ENCODE measurements at places on chromosomes 2 and 18. TPM values are rescaled to one million over a fixed set of nuclear protein-coding genes. Genes with fewer than 3 reads are reported as not detected.

Gene PHLPP1
- 9.4 TPM for total RNA-seq

Gene DCDC2C
- not detected for total RNA-seq

Gene HAAO
- total RNA-seq, result not detected

Gene UNC80
- total RNA-seq, result not detected

Gene HOXD4
- total RNA-seq, result 7.8 TPM

Gene PDE1A
- total RNA-seq, result 16.3 TPM

Gene IL36A
- not detected for total RNA-seq

Gene AFF3
- 0.76 TPM for total RNA-seq

Gene SERPINB12
- not detected for total RNA-seq

Gene RAMP1
- 4.8 TPM for total RNA-seq

Gene STAT4
- 1.5 TPM for total RNA-seq

Gene CD226
- 1.3 TPM for total RNA-seq

Gene LHCGR
- total RNA-seq, result not detected

Gene MOCOS
- 26.2 TPM for total RNA-seq

Gene SCYGR8
- not detected for total RNA-seq

Gene STPG4
- total RNA-seq, result not detected

Gene ITPRIPL1
- total RNA-seq, result 0.25 TPM

Gene MOB1A
- total RNA-seq, result 120 TPM

Gene FEV
- total RNA-seq, result not detected

Gene GPD2
- 62.3 TPM for total RNA-seq

Gene SLC11A1
- not detected for total RNA-seq

Gene ANKAR
- 3.4 TPM for total RNA-seq

Gene NEB
- 1.3 TPM for total RNA-seq

Gene CCNYL1
- 14.9 TPM for total RNA-seq

Gene DTNA
- total RNA-seq, result 14.5 TPM

Gene TMEFF2
- not detected for total RNA-seq

Gene KRTCAP3
- not detected for total RNA-seq

Gene RSAD2
- not detected for total RNA-seq

Gene MFSD6
- total RNA-seq, result 4.9 TPM

Gene C2orf80
- not detected for total RNA-seq

Gene UGT1A6
- not detected for total RNA-seq

Gene NEURL3
- total RNA-seq, result not detected

Gene SEMA4C
- 21.0 TPM for total RNA-seq

Gene IL36RN
- total RNA-seq, result not detected

Gene RAPH1
- total RNA-seq, result 144 TPM

Gene AQP4
- not detected for total RNA-seq

Gene PNO1
- total RNA-seq, result 12.6 TPM

Gene STARD6
- total RNA-seq, result not detected

Gene GNLY
- not detected for total RNA-seq

Gene ALS2
- 17.3 TPM for total RNA-seq

Gene NTSR2
- total RNA-seq, result not detected

Gene GKN2
- not detected for total RNA-seq

Gene FOXD4L1
- total RNA-seq, result not detected

Gene MBOAT2
- total RNA-seq, result 87.4 TPM

Gene TWSG1
- 136 TPM for total RNA-seq

Gene GIGYF2
- total RNA-seq, result 69.0 TPM

Gene POTEC
- total RNA-seq, result not detected

Gene CFAP210
- total RNA-seq, result not detected

Gene CYP27A1
- 4.1 TPM for total RNA-seq

Gene CCL20
- not detected for total RNA-seq

Gene BBS5
- total RNA-seq, result 8.0 TPM

Gene ATOH8
- 50.1 TPM for total RNA-seq

Gene GPC1
- total RNA-seq, result 101 TPM

Gene GALNT1
- total RNA-seq, result 65.4 TPM

Gene PRKRA
- 50.0 TPM for total RNA-seq

All from GM23248 (cell line).